ENCODE measurements at places on chromosomes 5 and 9.

DNA sequence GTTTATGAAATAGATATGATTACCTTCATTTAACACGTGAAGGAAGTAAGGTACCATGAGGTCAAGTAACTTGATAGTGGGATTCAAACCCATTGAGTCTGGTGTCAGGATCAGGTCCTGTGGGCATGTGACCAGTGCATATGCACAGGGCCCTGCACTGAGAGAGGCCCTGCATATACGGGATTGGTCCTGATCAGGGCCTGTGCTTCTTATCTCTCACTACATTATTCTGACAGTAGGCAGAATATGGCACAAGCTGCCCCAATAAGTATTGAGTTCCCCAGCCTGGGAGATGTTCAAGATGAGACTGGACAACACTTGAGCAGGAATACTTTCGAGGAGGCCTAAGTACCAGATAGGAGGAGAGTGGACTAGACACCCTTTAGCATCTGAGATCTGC is 44.0 kb downstream of the GALNT10 start:
- DNase-seq = no peak

- DNase-seq = peak; percentile 45
These were observed 1.4 kb downstream of the MARCHF3 start for GRCh38 chr5:127028822-127029457.

DNA sequence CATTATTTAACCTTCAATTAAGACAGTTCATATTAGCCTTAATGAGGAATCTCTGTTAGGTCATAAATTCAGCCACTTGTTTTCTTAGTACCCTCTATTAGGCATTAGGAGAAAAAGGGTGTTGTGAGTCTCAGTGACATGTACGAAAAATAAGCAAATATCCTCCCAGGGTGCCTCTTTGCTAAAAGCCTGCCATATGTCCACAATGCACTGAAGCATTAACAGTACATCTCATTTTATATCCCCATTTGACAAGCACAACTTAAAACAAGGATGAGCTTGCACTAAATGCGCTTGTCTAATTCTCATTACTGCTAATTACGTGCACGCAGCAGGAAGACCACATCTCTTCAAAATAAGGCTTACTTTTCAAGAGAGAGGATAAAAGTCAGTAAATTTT is 48.4 kb upstream of the SRFBP1 start:
- no peak for DNase-seq

DNA sequence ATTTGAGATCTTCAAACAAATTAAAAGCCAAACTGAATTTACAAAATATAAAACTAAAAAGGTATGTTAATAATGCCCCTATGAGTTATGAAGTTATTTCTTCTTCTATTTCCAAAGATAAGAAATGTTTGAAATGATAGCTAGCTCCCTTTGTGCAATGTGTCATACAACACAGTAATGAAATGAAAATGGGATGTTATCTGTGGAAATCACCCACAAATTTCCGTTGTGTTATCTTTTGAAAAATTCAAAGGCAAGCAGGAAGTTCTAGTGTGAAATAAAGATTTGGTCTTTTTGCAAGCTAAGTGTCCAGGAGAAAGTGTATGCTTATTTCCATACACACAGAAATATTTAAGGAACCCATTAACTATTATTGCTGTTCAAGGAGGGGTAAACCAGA is 375.3 kb upstream of the PRR16 start:
- DNase-seq = no peak

DNA sequence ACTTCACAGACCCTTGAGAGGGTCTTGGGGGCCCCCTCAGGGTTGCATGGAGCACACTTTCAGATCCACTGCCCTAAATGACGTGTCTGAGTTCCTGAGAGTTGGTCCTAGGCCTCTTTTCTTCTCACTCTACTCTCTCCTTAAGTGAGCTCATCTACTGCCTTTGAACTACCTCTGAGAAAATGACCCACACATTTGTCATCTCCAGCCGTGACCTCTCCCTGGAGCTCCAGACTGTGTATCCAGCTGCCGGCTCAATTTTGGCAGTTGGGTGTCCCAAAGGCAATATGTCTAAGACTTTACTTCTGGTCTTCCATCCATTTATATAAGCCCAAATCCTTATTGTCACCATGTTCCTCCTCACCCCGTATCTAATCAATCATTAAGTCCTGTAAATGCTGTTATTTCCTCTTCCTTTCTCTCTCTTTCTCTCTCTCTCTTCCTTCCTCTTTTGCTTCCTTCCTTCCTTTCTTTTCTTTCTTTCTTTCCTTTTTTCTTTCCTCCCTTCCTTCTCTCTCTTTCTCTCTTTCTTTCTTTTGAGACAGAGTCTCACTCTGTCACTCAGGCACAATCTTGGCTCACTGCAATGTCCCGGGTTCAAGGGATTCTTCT is 51.2 kb upstream of the HSPA9 start:
- DNase-seq = no peak

- DNase-seq = no peak
These were observed 27.4 kb upstream of the RFX3 start for GRCh38 chr9:3553076-3553765.

GRCh38 chr9:135240222-135240621 is 152.8 kb downstream of the OLFM1 start:
- no peak for DNase-seq

DNA sequence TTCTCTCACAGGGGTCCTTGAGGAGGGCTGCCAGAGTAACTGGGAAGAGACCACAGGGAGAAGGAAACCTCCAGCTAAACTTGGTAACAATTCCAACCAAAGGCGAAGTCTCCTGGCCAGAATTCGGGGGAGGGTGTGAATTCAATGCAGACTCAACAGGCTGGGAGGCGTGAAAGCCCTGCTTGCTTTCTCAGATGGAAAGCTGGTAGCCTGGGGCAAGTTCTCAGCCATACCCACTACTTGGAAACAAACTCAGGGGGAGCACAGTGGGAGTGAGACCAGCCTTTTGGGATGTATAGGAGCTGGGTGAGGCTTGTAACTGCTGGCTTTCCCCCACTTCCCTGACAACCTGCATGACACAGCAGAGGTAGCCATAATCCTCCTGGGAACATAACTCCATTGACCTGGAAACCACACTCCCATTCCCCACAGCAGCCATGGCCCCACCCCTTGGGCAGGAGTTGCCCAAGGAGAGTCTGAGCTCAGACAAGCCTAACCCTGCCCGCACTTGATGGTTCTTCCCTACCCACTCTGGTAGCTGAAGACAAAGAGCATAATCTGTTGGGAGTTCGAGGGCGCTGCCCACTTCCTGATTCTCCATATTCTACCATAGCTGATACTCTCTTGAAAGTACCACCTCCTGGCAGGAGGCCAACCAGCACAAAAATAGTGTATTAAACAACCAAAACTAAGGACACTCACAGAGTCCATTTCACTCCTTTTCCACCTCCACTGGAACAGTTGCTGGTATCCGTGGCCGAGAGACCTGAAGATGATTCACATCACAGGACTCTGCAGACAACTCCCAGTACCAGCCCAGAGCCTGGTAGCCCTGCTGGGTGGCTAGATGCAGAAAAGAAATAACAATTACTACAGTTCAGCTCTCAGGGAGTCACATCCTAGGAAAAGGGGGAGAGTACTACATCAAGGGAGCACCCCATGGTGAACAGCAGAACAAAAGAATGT is 123.8 kb downstream of the FAM170A start:
- DNase-seq = no peak

GRCh38 chr9:112443200-112443599 is 43.4 kb upstream of the KIAA1958 start:
- no peak for DNase-seq

DNA sequence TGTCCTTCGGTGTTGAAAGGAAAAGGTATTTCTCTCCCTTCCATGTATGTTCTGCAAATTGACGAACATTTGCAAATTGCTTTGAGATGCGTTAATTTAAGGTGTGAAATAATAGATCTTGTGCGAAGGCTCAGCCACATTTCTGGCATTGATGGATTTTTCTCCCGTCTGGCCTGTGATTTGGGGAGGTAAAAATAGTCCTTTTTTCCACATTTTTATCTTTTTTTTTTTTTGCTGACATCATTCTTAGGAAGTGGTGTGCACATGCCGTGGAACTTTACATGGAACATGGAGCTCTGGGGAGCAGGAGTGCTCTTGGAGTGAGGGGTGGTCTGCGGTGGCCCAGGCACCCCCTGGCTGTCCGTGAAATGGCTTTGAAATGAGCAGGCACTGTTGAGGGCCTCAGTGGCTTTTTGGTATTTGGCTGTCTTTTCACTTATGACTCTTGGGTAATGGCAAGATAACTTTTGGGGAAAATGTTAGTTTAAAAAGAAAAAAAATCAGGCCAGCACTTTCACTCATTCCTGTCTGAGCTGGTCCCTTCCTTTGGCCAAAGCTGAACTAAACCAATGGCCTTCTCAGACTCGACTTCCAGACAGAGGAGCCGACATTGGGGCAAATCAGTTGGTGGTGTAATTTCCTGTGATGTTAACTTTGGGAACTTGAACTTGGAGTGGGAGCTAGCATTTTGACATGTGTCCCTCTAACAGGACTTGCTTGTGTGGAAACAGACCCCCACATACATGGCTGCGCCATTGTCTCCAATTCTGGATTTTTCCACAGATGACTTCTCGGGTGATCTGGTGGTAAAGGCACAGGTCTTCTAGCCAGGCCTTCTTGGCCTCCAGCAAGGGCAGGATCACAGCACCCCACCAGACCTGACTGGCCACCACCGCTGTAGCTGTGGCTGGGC is 4.2 kb downstream of the NEK6 start:
- DNase-seq = no peak

DNA sequence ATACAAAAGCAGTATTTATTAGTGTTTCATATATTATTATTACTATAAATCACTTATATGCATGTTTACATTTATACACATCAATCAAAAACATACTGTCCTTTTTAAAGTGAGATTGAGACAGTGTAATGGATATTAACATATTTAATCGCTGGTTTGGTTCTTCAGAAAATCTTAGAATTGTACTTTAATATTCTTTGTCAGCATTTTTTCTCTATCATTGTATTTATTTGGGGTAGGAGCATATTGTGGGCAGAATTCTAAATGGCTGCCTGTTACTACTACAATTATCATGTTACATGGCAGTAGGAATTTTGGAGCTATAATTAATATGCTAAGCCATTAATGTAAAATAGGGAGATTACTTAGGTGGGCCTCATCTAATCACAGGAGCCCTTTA is 722.6 kb downstream of the TLR4 start:
- DNase-seq = no peak

DNA sequence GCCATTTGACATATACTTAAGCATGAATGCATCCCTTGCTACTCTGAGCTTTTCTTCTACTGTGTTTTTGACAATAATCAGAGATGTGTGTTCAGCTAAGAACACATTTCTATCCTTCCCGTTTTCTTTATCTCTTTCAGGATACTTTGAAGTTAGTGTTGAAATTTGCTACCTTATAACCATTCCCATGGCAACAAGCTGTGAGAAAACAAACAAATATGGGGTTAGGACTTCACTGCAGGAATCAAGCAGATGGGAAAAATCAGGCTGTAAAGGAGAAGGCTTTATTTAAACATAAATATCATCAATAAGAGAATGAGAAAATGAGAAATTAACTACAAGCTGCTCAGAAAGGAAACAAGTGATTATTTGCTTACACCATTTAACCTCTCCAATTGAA is 35.2 kb downstream of the ZCCHC9 start:
- DNase-seq = no peak

DNA sequence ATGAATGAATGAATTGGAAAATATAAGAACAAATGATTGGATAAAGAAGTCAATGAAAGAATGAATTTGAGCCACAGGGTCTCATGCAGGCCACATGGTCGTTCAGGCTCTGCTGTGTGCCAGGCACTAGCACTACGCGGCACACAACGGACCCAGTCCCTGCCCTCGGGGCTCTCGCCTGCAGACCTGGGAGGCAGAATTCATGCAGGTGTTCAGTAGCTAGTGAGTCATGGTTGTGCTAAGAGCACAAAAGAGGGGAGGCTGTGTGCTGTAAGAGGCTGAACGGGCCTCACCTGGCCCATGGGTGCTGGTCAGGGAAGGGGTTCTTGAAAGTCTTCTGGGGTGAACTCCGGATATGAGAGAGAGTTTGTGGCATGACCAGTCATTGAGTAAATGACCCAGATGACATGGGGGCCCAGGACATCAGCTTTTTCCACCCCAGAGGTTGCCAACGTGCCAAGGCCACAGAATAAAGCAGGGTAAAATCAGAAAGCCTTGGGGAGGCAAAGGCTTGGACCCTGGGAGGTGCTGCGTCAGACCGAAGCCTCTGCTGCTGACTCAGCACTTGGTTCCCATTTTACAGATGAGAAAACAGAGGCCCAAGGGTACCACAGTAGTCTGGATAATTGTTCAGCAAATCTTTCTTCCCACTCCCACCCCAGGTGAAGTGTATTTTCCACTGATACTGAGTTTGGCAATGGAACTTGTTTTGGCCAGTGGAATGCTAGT is 264.3 kb upstream of the MVB12B start:
- DNase-seq = no peak

- no peak for DNase-seq
These were observed 272.8 kb upstream of the IRX4 start for GRCh38 chr5:2155556-2155955.

GRCh38 chr9:28883234-28883633 is 1310.0 kb upstream of the C9orf72 start:
- DNase-seq = no peak

- no peak for DNase-seq
These were observed 166.4 kb upstream of the OTULINL start for GRCh38 chr5:14415024-14415697.

GRCh38 chr9:100027543-100027942 is 71.3 kb downstream of the ERP44 start:
- DNase-seq = no peak

DNA sequence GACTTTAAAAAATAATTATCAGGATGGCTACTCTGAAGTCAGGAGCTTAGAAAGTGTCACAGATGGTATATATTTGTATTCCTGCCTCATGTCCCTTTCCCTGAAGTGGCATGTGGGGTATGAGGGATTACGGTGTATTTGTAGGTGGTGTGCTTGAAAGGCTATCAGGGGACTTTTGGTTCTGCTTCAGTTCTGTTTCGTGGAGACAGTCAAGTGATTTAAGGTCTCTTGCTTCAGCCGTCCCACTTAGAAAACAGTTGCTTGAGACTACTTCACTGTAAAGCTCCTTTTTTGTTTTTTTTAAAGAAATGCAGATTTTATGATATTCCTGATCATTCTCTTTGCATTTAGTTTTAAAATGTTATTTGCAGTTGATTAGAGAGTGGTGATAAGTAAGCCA is 18.3 kb downstream of the PARP8 start:
- DNase-seq = no peak

GRCh38 chr5:42360056-42360455 is 63.2 kb upstream of the GHR start:
- DNase-seq = no peak

DNA sequence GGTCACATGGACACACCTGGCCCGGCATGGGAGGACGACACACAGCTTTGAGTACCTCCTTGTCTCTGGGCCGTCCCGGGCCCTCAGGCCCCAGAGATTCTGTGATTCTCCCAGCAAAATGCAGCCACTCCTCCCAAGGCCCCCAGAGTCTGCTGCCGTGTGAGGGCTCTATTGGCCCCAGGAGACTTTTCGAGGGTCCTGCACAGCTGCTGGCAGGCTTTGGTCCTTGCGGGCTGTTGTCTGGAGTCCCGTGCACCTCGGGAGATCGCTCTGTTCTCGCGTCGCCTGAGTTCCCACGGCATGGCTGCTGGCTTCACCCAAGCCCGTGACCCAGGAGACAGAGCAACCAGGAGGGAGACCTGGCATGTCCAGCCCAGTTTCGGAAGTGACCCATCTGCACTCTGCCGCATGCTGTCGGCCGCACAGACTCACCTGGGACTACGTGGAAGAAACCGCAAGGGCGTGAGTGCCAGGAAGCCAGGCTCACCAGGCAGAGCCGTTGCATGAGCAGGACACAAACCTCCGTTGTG is 46.8 kb upstream of the NKD2 start:
- no peak for DNase-seq

- no peak for DNase-seq
These were observed 97.2 kb upstream of the LMX1B start for GRCh38 chr9:126516561-126516935.

- no peak for DNase-seq
These were observed 66.5 kb upstream of the FCHO2 start for GRCh38 chr5:72889324-72889723.

All from right kidney (tissue), 9 donors.